CD4-positive, alpha-beta T cell treated with Interleukin-6 for 4 hours (primary cell): ENCODE measurements at places on chromosomes 13 and 19.

- DNase-seq: no peak
Measured at GRCh38 chr13:73428137-73428536, 369.3 kb downstream of the KLF5 start.

DNA sequence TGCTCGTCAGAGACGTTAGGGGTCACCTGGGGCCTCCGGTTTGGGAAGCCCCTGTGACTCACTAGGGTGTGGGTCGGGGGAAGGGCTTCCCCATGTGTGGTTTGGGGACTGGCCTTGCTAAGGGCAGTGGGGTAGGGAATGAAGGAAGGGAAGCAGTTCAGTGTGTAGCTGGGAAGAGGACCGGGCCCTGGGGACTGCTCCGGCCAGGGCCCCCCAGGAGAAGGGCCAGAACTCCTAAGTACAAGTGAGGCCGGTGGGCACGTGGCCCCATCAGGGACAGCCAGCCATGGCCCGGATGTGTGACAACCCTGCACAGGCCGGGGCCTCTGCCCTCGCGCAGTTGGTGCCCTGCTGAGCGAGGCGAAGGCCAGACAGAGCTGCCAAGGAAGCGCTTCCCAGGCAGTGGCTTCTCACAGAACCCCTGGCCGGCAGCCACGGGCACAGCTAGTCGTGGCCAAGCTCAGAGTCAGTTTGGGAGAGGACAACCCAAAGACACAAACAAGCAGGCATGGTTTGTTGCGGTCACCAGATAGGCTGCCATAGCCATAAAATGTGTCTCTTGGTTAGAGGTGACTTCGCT lies 25.7 kb downstream of the TEX29 start:
- no peak for DNase-seq

GRCh38 chr13:54366728-54367127 lies 1338.1 kb downstream of the OLFM4 start:
- DNase-seq: no peak

- DNase-seq: no peak
Measured at GRCh38 chr13:50149214-50149613, 134.0 kb downstream of the KCNRG start.

GRCh38 chr13:113084094-113084942 lies 21.3 kb upstream of the F7 start:
- no peak for DNase-seq

DNA sequence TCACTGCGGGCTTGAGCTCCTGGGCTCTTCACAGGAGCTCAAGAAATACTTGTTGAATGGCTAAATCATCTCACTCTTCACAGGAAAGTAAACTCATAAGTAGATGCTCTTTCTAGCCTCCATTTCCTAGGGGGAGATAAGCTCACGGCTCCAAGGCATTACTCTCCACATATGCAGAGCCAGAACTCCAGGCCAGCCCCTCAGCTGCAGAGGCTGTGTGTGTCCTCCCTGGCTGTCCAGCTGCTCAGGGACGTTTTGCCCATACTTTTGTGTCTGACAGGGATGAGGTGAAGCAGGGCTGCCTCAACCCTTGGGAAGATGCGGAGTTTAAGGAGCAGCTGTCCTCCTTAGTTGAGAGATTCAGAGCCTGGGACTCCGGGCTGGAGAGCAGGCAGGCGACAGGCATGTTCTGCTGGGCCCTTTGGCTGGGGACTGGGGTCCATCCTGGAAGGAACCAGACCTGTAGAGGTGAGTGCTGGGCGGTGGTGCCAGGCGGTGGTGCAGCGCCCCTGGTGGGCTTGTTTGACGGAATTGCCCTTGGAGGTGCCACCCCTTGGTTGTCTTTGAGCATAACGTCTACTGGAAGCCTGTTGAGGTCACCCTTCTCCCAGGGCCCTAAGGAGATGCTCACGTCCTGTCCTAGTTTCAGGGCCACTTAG lies 20.5 kb upstream of the SLC15A1 start:
- DNase-seq: no peak

DNA sequence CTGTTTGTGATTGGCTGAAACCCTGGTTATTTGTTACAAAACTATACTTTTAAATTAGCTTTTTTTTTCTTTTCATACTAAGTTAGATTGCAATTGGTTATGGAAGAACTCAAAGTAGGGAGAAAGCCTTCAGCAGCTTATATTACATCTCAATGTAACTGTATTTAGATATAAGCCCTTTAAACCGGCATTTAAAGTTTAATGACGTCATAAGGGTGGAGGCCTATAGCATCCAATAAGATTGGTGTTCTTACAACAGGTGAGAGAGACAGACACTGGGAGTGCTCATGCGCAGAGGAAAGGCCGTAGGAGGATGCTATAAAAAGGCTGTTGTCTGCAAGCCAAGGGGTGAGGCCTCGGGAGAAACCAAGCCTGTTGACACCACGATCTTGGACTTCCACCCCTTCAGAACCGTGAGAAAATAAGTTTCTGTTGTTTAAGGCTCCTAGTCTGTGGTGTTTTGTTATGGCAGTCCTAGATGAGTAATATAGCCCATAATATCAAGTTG lies 1198.8 kb upstream of the SPRY2 start:
- DNase-seq: no peak

- DNase-seq: peak; percentile 71
Measured at GRCh38 chr19:44988896-44989556, 12.2 kb upstream of the RELB start.

DNA sequence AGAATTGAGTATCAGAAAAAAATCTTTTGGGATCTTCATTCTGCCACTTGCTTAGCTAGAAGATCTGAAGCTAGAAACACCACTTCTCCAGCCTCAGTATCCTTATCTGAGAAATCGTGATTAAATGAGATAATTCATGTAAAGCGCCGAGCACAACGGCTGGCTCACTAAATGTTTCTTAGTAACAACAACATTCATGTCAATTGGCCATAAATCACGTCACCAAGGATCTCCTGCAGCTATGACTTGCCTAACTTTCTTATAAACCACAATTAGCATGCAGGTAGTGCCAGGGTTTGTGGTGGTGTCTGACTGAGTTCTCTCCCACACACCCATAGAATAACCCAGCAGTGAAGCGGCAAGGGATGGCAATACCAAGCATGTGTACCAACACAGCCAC lies 501.3 kb downstream of the EFNB2 start:
- DNase-seq: no peak

- peak; percentile 34 for DNase-seq
Measured at GRCh38 chr13:52160506-52160905, 1.1 kb upstream of the NEK3 start.
